Iris pigment epithelial cell (primary cell): ENCODE measurements at places on chromosomes 5 and 9.

GRCh38 chr5:135829681-135830383 is 4.6 kb upstream of the SLC25A48 start:
- peak; percentile 50 for DNase-seq

GRCh38 chr5:155665361-155665760 is 651.8 kb downstream of the KIF4B start:
- DNase-seq: no peak

GRCh38 chr9:127118597-127119319 is 3.7 kb downstream of the ANGPTL2 start:
- no peak for DNase-seq

DNA sequence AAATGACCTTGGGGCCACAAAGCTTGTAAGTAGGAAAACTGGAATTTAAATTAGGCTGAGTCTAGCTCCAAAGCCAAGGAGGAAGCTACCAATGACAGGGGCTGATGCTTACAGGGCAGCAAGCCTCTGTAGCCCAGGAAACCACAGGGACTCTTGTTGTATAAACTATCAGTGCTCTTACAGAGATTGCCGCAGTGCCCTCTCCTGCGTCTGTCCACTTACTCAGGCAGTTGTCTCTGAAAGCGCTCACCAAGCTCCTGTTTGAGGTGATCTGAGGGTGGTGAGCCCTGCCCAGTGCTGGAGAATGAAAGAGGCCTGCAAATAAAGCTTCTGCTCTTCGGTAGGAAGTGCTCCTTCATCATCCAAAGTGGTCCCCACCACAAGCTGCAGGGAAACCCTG is 498.8 kb downstream of the ARHGEF28 start:
- DNase-seq: peak; percentile 17

DNA sequence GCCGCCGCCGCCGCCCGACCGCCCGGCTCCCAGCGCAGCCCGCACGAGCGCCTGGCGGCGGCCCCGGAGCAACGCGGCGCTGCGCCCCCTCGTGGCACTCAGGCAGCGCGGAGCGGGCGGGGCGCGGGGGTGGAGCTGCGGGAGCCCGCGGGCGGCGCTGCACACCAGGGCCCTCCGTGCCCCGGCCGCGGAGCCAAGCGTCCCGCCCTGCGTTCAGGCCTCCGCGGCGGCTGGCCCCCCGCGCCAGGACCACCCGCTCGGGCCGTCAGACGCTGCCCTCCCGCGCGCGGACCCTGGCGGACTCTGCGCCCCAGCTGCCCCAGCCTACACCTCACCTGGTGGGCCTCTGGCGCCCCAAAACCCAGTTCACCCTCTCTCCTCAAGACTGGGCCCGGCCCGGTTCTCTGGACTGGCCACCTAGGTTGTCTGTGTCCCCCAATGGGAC is at the start of gene RASGEF1C:
Gene RASGEF1C, minus strand, starts transcription at position 75 of the 445 bp plus-strand sequence. CDS start 71,159 bp downstream, outside the sequence.
- peak; percentile 60 for DNase-seq

DNA sequence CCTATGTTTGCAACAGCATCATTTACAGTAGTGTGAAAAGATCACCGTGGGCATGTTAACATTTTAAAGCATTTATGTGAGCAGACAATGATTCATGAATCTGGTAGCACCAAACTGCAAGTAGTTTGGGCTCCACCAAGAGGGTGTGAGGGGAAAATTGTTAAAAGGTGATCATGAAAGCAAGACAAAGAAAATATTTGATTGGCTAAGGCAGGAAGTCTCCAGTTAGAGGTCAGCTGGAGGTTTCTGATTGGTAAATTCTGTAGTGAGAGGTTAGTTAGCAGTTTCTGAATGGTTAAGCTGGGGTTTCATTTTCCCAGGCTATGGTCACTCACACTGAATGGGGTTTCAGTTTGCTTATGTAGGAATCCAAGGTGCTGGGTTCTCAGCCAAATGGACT is 13.5 kb upstream of the DRD1 start:
- DNase-seq: no peak

- peak; percentile 79 for DNase-seq
Measured at GRCh38 chr9:36572515-36573418, at the start of gene MELK. Gene MELK (plus strand): TSS chr9:36572895. CDS start chr9:36581682, 8,787 bp downstream.

GRCh38 chr9:69759021-69759420 is 790 bp downstream of the PTAR1 start:
- DNase-seq: no peak

- no peak for DNase-seq
Measured at GRCh38 chr5:143843461-143843860, 31.5 kb downstream of the HMHB1 start.

GRCh38 chr5:6187501-6187900 is 190.8 kb downstream of the MED10 start:
- DNase-seq: no peak

DNA sequence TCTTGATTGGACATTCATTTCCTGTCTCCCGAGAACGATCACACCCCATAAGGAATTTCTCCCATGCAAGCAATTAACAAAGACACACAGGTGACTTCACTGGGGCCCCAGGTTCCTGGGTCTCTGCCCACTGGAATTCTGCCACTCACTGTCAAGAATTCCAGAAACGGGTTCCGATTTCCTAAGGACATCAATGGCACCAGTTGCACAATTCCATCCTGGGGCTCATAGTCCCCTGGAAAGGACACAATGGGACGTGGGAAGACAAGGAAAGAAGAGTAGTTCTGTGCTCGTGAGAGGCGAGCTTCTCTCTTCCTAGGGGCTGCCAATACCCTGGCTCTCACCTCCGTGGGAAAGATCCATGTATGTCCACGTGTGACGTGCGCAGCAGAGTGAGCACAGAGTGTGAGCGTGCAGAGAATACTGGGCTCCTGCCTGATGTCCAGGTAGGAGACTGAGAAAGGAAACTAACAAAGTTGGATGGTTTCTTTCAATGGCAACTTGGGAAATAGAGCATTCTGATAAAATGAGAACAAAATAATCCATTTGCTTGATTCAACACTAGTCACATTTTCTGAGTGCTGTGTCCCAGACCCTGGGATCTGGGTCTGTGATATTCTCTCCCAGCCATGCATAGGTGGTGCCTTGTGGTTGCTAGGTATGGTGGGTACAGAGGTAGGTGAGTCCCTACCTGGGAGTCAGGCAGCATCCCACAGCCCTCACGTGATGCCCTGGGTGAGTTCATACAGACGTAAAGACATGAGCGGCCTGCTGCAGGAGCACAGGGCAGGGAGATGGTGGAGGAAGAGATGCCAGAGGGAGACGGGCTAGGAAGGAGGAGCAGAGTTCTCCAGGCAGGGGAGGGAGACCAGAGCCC is 159.8 kb downstream of the COL23A1 start:
- DNase-seq: no peak

GRCh38 chr5:7317751-7318150 is 78.2 kb upstream of the ADCY2 start:
- DNase-seq: no peak

DNA sequence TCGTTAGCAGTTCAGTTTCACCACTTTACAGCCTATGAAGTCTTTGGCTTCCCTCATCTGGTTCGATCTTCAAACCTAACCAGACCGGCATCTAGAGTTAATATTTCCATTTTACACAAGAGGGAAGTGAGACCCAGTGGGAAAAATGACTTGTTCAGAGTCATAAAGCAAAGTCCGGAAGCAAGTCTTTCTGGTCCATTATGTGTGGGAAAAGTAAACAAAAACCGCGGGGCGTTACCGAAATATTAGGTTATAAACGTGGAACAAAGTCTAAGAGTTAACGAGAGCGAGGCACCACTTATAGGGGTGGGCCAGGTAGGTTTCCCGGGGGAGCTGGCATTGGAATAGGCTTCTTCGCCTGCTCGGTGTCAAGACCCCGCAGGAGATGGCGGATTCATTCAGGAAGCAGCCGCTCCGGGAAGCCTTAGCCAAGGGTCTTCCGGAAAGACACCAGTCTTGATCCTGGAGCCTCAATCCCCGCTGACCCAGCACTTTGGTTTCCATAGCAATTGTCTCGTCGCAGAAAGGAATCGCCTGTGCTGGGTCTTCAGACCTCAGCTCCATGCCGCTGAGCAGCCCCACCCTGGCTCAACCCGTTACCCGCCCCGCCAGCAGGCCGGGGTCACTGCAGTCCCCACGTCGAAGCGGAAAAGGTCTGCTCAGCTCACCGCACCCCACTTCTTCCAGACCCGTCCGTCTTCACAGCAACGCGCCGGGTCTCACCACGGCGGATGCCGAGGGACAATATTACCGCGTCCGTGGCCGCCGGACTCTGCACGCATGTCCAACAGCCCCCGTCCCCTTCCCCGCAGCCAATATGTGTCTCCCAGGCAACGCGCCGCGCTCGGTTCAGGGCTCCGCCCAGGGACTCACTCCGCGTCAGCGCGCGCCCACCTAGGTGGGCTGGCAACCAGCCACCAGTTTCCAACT is at the start of gene C5orf52:
Gene C5orf52, plus strand, starts transcription at position 872 of the 930 bp plus-strand sequence. CDS start 82 bp downstream, outside the sequence.
- peak; percentile 22 for DNase-seq

DNA sequence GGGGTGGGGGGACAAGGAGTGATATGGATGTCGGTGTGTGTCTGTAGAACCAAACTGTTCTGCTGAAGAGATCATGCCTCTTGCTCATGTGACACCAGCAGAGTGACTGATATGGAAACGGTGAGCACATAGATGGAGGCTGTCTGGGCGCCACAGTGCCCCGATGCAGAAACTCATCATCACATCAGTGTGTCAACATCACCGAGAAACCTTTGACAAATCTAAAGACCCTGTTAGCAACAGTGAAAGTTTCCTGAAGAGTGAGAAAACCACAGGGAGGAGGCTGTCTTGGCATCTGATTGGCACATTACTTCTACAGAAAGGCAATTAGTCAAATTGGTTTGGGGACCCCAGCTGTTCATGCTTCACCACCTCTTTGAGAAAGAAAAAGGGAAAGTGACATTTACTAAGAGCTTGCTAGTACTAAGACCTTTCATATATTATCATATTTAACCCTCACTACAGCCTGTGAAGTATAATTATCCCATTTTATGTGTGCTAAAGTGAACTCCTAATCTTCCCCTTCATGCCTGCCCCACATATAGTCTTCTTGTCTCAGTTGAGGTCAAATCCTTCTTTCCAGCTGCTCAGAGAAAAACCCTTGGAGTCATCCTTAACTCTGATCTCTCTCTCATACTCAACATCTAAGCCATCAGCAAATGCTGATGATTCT is 25.6 kb downstream of the CSF2 start:
- no peak for DNase-seq

GRCh38 chr9:104682642-104683041 is 11.7 kb upstream of the OR13D1 start:
- DNase-seq: peak; percentile 57

DNA sequence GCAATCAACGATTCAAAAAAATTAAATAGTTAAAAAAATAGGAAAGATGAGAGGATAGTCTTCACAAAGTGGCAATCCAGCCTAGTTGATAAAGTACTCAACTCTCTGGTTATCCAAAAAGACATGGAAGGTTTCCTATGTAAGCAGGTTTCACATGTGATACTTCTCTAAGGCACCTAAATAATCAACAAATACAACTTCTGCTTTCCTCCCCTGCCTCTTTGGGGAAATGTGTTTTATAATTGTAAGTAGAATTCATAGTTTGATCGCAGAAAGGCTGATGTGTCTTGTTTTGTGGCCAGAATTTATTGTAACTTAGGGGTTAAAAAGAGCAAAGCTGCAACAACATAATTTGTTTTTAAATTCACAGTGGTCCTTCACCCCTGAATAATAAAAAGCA is 855.5 kb upstream of the DMAC1 start:
- no peak for DNase-seq

GRCh38 chr9:133199648-133200321 is 9.3 kb downstream of the OBP2B start:
- peak; percentile 9 for DNase-seq

- no peak for DNase-seq
Measured at GRCh38 chr5:1032011-1032410, 23.4 kb downstream of the NKD2 start.

DNA sequence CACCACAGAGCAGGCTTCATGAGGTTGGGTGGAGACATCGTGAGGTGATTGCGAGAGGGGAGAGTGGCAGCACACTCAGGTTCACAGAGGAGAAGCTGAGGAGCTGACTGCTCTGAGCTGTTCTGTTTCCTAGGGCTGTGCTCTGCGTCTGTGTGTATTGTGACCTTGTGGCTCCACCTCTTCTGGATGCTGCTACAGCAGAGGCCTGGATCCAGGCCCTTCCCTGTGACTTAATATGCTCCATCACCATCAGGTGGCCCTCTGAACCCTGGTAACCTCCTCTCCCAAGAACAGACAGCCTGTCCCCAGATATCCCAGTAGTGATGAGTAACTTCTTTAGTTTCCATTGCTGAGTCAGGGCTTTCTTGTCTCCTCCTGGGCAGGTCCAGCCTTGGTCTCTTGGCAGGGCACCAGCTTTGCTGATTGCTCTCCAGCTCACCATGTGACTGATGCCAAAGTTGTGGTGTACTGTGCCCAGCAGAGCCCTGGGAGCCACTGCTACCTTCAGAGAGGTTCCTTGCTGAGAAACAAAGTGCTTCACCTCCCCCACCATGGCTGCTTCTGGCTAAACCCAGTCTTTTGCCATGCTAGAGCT is 212.8 kb upstream of the CHD1 start:
- DNase-seq: no peak

GRCh38 chr9:69412741-69413150 is 87.7 kb downstream of the ENTREP1 start:
- peak; percentile 69 for DNase-seq

GRCh38 chr5:181248277-181248676 is 4.6 kb upstream of the RACK1 start:
- no peak for DNase-seq

DNA sequence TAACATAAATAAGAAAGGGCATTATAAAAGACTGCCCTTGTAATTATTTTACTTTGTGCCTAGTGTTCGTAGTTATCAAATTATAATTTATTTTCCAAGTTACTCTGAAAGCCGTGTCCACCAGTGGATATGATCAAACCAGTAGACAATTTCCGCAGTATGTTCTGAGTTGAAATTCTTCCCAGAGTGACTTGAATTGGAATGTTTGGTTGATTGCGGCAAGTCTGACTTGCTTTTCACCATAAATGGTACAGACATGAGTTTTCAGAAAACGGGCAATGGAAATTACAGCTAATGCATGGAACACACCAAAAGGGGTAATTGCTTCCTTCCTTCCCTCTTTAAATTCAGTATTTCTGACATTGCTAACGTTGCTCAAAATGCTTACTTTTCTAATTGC is 56.6 kb downstream of the CHSY3 start:
- DNase-seq: peak; percentile 7

DNA sequence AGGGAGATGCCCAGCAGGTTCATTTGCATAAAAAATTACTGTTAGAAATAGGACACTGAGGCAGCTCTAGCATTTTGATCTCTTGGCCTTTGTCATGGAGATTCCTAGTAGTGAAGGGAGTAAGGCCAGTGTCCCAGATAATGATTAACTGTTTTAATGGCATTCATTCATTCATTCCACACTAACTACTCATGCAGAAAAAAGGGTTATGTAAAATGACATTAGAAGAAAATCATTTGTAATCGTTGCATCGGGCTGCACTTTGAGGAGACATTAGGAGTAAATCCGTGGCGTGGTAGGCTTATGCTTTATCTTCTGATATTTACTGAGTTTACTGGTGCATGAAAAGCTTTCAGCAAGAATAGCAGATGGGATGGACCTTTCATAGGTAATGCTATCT is 82.6 kb upstream of the GRHPR start:
- no peak for DNase-seq

- no peak for DNase-seq
Measured at GRCh38 chr5:11139217-11139865, 378.3 kb upstream of the DAP start.

GRCh38 chr9:95096381-95096780 is 221.1 kb downstream of the FANCC start:
- DNase-seq: no peak
